ENCODE measurements at places on chromosomes 5 and 9.

DNA sequence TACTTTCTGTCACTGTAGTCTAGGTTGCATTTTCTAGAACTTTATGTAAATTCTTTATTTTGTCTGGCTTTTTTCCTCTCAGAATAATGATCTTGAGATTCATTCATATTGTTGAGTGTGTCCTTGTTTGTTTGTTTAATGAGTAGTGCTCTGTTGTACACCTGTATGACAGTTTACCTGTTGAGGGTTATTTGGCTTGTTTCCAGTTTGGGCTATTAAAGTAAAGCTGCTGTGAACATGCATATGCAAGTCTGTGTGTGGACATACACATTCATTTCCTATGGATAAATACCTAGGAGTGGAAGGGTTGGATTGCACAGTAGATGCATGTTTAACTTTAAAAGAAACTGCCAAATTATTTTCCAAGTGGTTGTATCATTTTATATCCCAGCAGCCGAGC is 30.4 kb downstream of the MVB12B start:
- DNase-seq: no peak

DNA sequence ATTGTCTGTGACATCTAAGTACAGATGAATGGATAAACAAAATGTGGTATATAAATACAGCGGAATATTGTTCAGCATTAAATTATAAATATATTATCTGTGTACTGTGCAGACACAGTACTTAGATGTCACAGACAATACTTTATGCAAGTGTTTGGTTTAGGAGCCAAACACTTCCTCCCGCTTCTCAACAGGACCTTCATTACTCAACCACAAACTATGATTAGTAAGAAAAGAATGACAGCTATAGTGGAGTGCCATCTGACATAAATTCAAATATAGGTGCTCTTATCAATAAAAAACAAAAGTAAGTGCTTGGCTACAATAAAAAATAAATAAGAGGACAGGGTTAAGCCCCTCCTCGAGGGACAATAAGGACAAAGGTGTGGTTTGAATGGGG is 38.9 kb upstream of the STX17 start:
- no peak for DNase-seq

GRCh38 chr9:35859310-35859989 is 10.8 kb downstream of the OR13J1 start:
- no peak for DNase-seq

- no peak for DNase-seq
Measured at GRCh38 chr9:19231126-19231903, 822 bp downstream of the DENND4C start.

DNA sequence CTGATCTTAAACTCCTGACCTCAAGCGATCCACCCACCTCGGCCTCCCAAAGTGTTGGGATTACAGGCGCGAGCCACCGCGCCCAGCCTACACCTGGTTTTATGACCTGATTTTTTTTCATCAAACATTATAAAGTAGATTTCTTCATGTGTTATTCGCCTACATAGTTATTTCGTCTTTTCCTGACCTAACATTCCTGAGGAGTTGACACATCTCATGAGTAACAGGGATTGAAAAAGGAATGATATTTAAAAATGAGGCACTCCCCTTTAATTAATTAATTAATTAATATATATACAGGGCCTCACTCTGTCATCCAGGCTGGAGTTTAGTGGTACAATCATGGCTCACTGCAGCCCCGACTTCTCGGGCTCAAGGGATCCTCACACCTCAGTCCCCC is 20.2 kb upstream of the MTMR12 start:
- no peak for DNase-seq

- no peak for DNase-seq
Measured at GRCh38 chr5:148791696-148792095, 34.7 kb upstream of the ADRB2 start.

GRCh38 chr9:101840694-101841188 is 102.3 kb upstream of the GRIN3A start:
- no peak for DNase-seq

DNA sequence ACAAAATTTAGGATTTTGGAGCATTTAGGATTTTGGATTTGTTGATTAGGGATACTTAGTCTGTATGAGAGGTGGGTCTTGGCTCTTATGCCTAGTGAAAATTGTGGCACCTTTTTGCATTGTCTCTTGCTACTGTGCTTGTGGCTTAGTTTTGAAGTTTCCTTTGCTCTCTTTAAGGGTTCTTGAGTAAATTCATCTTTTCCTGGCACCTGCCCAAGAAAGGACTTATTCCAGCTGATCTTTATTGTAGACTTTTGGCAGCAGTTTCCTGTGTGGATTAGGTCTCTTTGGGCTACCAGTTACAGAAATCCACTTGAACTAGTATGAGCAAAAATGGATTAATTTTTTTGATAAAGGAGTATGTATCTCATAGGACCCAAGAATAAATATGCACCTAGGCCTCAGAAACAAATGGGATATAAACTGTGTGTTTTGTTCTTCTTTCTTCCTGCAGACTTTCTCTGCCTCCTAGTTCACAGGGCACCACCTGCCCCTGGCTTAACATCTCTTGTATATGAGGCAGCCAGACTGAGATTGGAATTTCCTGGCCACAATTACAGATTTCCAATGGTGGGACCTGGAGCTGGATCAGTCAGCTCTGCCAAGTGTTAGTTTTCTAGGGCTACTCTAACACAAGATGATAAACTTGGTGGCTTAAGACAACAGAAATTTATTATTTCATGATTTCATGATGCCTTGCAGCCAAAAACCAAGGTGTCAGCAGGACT is 44.6 kb downstream of the FOCAD start:
- DNase-seq: no peak

- DNase-seq: no peak
Measured at GRCh38 chr9:137458194-137459151, 661 bp downstream of the NSMF start.

DNA sequence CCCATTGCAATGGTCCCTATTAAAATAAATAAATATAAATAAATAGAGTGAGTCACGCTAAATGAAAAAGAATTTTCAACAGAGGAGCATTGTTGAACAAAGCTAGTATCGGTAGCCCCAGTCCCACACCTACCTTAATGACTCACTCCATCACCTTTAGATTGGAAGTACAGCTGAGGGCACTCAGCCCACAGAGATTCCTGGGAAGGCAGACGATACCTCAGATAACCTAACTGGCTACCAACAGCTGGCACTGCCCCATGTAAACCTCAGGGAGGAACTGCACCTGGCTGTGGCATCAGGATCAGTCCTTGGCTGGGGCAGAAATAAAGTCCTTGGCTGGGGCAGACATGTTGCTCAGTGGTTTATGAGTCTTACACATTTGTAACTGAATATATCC is 49.3 kb downstream of the SPRY4 start:
- no peak for DNase-seq

DNA sequence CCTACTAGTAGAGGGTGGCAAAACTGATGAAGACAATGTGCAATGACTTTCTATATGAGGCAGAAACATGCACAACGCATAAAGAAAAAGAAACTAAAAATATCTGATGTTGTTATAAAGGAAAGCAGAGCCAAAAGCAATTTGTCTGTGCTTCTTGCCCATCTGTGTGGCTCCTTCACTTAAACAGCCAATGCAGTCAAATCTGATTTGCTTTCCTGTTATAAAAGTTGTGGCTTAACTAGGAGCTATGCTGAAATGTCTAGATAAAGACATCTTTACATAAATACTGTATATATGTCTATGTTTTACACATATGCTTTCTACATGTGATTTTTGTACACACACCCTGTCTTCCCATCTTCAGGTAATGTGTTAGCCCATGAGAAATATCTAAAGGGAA is 508.2 kb downstream of the CETN3 start:
- no peak for DNase-seq

DNA sequence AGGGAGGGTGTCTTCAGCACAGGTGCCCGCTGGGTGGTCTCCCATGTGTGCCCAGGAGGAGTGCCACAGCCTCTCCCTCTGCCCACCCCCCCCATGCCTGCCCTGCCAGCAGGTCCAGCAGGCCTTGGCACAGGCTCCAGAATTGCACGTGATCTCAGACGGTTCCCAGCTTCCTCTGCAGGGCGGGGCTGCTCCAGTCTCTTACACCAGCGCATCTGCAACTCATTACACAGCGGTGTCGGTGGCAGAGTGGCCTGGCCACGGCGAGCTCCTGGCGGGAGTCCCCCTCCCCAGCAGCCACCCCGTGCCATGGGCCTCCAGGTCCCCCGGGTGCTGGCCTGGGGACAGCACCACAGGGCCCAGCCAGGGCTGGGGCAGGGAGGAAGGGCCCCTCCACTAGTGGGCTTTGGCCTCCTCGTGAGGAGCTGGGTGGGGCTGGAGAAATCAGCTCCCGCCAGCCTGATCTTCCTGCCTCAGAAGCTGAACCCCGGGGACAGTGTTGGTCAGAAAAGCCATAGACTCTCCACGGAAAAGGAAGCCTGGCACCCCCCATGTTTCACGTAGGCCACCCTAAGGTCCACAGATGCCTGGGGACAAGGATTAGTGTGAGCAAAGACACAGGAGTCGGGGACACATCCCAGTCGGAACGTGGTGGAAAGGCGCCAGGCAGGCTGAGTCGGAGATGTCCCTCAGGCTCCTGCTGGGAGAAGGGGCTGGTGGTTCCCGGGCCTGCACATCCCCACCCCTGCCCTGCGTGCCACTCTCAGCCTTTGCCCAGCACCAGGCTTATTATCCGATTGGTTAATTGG is 40.2 kb downstream of the RXRA start:
- no peak for DNase-seq

GRCh38 chr5:112956606-112957005 is 20.0 kb upstream of the DCP2 start:
- DNase-seq: no peak

GRCh38 chr9:127569886-127570401 is 42.1 kb upstream of the STXBP1 start:
- no peak for DNase-seq

DNA sequence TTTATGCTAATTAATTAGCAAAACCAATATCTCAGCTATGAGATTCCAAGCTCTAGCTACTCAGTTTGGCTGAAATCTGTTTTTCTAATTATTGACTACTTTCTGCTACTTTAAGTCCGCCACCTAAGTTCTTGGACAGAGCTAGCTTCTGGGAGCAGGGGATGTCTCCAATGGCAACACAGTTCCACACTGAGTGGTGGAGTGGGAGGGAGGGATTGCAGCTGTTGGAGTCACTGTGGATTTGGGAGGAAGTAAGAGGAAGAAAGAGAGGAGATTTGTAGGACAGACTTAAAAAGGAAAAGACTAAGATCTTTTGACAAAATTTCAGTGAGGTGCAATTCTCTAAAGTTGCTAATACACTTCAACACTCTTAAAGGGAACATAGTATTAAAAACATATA is 450.8 kb downstream of the NFIB start:
- no peak for DNase-seq

- no peak for DNase-seq
Measured at GRCh38 chr5:1817261-1818043, 16.2 kb downstream of the NDUFS6 start.

DNA sequence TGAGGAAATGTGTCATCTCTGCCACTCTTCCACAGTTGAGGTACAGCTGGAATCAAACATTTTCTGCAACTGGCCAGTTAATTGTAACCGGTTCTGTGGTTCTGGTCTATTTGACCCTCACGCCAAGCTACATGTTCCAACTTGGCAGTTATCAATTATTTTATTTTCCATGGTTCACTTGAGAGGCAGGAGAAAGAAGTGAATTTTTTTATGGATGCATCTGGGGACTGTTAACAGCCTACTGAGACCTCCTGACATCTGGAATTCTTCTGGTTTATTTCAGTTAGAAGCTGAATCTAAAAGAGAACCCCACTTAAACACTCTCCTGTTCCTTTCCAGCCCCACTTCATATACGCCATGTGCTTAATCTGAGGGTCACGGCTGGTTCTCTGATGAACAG is 372.3 kb downstream of the DNAH5 start:
- DNase-seq: no peak

DNA sequence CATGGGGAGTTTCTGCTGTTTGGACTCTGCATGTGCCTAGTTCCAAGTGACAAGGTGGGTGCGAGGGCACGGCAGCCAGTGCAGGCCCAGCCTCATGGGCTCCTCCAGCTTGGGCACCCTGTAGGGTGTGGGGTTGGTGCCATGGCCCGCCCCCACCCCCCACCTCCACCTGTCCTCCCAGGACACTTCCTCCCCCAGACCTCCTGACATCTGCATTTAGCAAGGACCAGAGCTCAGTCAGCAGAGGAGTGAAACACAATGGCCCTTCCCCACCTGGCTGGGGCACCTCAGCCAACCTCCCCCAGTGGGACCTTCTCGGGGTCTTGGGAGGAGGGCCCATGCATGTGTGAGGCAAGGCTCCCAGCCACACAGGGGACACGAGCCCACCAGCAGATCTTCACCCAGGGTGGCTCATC is 1.9 kb upstream of the NKD2 start:
- no peak for DNase-seq

DNA sequence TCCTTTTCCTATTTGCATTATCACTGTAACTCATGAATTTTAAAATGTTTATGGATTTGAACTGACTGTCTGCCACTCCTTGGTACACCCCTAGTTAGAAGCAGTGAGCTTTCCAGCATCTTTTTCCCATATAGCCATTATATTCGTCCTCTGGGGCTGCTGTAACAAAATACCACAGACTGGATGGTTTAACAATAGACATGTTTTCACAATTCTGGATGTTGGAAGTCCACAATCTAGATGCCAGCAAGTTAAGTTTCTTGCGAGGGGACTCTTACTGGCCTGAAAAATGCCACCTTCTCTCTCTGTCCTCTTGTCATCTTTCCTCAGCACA is 530.0 kb downstream of the SEMA5A start:
- no peak for DNase-seq

- DNase-seq: no peak
Measured at GRCh38 chr9:135116881-135117280, 29.4 kb downstream of the OLFM1 start.

DNA sequence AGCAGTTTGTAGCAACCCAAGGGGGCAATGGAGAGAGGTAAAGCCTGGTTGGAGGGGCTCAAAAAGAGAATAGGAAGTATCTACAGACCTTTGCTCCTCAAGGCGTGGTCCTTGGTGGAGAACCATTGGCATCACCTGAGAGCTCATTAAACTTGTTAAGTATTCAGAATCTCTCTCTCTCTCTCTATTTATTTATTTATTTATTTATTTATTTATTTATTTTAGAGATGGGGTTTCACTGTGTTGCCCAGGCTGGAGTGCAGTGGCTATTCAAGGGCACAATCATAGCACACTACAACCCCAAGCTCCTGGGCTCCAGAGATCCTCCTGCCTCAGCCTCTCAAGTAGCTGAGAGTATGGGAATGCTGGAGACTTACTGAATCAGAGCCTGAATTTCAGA is 193.1 kb upstream of the ADCY2 start:
- DNase-seq: no peak

GRCh38 chr5:31736127-31736526 is 97.2 kb downstream of the PDZD2 start:
- DNase-seq: no peak

DNA sequence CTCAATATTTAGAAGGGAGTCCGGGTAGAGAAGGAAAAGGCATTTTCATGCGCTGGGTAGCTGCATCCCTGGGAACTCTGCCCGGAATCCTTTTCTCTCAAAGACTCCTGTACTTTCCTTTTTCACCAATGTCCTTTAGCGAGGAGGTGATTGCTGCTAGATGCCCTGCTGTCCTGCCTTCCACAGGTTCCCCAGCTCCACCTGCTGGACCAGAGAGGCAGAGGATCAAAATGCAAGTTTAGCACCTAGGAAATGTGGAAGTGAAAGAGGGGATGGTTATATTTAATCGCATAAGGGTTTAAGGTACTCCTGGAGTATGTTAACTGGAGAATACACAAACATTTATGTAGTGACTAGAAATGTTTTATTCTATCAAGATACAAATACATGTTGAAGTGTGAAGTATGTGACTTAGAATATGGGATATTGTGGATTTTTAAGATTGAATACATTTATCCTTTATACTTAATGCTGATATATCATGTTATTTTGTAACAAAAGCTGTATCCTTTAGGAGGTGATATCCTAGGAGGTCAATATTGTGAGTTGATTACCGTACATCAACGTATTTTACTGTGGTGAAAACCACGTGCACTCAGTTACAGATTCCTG is 145.7 kb downstream of the ARHGAP26 start:
- DNase-seq: no peak

All from stimulated activated CD8-positive, alpha-beta memory T cell treated with anti-CD3 and anti-CD28 coated beads, Interleukin-4, amount 100 ng/mL, for 1 hour (primary cell).